ENCODE measurements at places on chromosomes 7 and 10. TPM values are rescaled to one million over a fixed set of nuclear protein-coding genes. Genes with fewer than 3 reads are reported as not detected.

Gene CDH23
- 3.1 TPM for total RNA-seq

Gene PGAM2
- total RNA-seq, result 471 TPM

Gene TLL2
- 8.7 TPM for total RNA-seq

Gene PARP12
- total RNA-seq, result 9.9 TPM

All from heart right ventricle (tissue), 16 donors.